ENCODE measurements at places on chromosomes 12 and 14.

GRCh38 chr14:103165323-103165722 is 42.1 kb downstream of the TNFAIP2 start:
- no peak for DNase-seq

DNA sequence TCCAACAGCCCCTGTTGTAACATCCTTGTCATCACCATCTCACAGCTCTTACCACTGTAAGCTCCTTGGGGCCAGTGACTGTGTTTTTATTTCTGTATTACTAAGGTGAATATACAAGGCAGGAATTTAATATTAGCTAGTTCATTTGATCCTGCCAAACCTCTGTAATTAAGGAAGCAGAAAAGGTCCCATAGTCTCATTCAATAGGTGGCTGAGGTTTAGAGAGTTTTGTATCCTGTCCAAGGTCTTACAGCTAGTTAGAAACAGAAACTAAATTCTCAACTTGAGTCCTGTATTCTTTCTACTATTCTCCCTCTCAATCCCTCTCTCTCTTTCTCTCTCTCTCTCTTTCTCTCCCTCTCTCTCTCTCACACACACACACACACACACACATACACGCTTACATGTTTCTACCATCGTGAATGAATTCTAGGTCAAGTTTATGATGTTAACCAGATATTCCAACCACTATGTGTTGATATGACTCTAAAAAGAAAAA is 543 bp upstream of the GLIPR1 start:
- peak; percentile 36 for DNase-seq

DNA sequence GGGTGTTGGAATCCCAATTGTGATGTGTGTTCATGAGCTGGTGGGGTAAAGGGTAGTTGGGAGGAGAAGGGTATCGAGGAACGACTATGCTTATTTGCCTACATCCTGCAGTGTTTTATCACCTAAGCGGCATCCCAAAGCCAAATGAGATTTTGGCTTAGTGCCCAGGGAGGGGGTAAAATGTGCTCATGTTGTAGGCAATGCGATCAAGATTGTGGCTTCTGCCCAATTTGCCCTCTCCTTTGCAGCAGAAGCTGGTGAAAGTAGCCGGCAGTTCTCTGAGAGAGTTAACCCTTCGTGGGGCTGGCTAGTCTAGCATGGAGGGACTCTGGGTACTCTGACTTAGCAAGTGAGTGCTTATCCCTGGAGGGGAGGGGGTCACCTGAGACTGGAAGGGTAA is 753 bp downstream of the RPH3A start:
- no peak for DNase-seq

GRCh38 chr14:74524812-74525135 is 31.2 kb downstream of the ISCA2 start:
- DNase-seq = no peak

- no peak for DNase-seq
Observed at GRCh38 chr12:109473006-109473405, 4.1 kb downstream of the KCTD10 start.

DNA sequence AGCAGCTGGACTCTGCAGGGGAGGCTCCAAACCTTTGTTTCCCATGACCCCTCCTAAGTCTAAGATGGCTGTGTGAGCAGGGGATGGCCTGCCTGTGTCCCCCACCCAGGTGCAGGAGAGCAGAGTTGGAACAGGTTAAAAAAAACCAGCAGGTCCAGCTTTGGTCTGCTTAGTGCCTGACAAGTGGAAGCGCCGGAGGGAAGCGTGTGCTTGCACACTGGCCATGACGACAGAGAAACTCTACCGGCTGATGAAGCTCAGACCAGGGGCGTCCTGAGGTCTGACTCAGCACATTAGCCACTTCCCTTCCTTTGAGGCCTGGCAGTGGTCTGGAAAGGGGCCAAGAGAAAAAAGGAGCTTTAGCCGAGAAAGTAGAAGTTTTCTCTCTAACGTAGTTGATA is 280.1 kb downstream of the VRK1 start:
- DNase-seq = peak; percentile 24

- no peak for DNase-seq
Observed at GRCh38 chr12:107513636-107514400, 171.8 kb upstream of the PWP1 start.

- no peak for DNase-seq
Observed at GRCh38 chr12:116263431-116263830, 14.1 kb downstream of the MED13L start.

- peak; percentile 65 for DNase-seq
Observed at GRCh38 chr12:57549909-57550640, at the start of gene KIF5A. TSS of gene KIF5A (plus strand) at chr12:57550044. CDS start at chr12:57550272, 228 bp downstream.

DNA sequence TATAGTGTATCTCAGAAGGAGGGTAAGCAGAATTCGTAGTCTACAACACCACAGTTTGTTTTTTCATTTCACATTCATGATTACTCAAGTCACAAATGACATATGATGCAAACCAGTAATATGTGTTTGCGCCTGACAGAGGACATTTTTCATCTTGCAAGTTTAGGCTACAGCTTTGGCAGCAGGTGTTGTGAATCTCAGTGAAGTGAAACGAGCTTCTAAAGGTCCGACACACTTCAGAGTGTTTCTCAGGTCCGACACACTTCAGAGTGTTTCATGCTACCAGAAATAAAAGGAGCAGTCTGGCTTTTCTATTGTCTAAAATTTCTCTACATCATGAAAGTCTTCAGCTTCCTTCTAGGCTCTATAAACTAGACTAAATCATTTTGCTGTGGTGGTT is 22.7 kb downstream of the CLEC14A start:
- DNase-seq = no peak

DNA sequence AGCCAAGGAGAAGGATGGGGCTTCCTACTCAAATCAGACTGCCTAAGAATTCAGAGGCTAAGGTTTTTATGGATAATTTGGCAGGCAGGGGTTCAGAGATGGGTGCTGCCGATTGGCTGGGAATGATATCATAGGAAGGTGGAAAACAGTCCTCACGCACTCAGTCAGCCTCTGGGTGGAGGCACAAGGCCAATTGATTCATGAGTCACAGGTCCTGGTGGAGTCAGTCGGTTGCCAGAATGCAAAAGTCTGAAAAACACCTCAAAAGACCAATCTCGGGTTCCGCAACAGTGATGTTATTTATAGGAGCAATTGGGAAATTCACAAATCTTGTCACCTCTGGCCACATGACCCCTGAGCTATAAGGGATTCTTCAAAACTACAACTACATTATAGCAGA is 105.5 kb downstream of the GXYLT1 start:
- no peak for DNase-seq

- peak; percentile 43 for DNase-seq
Observed at GRCh38 chr12:19186722-19187661, 57.5 kb downstream of the PLEKHA5 start.

- peak; percentile 93 for DNase-seq
Observed at GRCh38 chr12:120228291-120229070, 27.6 kb upstream of the RPLP0 start.

GRCh38 chr14:21039585-21040369 is 2.4 kb upstream of the RNASE7 start:
- peak; percentile 30 for DNase-seq

DNA sequence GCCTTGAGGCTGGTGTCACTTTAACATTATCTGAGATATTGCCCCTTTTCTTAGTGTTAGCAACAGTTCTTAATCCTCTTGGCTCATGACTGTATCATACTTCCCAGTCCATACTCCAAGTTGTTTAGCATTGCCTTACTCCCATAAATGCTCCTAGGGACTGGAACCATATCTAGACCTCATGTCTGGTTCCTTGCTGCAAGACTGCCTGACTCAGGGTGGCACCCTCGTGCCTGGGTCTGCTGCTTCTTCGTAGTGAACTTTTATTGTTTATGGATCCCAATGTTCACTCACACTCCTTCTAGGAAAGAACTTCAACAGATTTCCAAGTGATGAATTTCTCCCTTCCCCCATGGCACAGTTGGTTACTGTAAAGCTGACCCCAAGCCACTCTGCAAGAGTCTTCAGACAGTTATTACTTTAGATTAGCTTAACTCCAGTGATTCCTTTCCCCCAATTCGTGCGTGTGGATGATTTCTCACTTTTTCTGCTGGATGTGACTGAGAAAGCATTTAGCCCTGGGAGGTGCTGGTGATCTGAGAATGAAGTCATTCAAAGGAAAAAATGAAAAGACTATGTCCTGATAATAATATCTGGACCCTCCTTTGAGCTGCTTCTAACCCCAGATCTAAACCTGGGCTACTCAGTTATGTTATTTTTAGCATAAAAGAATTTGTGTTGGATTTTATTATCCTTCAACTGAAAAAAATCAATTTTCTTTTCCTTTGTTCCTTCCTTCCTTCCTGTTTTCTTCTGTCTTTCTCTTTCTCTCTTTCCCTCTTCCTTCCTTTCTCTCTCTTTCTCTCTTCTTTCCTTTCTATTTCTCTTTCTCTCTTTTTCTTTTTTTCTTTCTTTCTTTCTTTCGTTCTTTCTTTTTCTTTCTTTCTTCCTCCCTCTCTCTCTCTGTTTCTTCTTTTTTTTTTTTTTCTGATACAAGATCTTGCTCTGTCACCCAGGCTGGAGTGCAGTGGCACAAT is 47.5 kb upstream of the PPP1R12A start:
- no peak for DNase-seq

- no peak for DNase-seq
Observed at GRCh38 chr12:65972149-65972548, 147.9 kb downstream of the HMGA2 start.

DNA sequence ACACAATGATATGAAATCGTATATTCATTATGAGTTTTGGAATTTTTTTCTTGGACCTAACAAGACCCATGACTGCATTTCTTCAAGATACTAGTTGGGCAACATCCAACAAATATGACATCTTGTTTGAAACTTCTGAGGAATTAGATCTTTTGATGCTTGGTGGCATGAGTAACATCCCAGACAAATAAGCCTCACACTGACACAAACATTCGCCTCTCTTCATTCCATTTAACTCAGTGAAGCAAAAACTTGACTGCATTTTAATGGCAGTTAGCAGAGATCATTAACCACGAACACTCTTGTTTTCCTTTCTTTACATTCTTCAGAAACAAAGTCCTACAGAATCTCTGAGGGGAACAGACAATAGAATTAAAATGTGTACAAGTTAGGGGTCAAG is 758.3 kb downstream of the C12orf50 start:
- no peak for DNase-seq

GRCh38 chr14:48731260-48731659 is 854.9 kb downstream of the RPS29 start:
- DNase-seq = no peak

DNA sequence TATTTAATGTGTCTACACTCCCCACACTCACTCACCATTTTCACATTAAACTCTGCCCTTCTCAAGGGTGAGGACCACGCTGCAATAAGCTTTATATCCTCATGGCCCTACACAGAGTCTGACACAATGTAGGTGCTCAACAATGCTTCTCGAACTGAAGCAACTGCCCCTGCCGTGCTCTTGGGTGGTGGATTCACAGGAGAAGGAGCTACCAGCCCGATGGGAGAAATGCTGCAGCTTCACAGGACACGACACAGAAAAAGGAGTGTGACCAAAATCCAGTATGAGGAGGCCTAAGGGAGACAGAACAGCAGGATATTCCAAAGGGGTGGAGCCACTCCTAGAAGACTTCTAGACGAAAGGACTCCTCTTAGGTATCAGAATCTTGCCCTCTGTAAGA is 6.5 kb upstream of the KRT3 start:
- no peak for DNase-seq

GRCh38 chr14:104673481-104673880 is 15.9 kb upstream of the INF2 start:
- no peak for DNase-seq

DNA sequence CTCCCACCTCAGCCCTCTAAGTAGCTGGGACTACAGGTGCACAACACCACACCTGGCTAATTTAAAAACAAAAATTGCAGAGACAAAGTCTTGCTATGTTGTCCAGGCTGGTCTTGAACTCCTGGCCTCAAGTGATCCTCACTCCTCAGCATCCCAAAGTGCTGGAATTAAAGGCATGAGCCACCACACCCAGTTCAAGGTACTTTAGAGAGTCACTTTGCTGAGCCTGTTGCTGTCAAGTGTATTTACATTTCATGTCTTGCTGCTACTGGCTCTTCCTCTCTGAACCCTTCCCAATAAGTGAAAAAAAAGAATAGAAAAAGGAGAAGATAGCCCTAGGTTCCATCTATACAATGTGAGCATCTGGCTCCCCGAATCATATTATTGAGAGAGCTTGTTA is 38.4 kb downstream of the SLCO1A2 start:
- no peak for DNase-seq

GRCh38 chr12:107317751-107318555 is 224.6 kb upstream of the CRY1 start:
- DNase-seq = peak; percentile 80

- DNase-seq = no peak
Observed at GRCh38 chr12:52496590-52497071, 3.6 kb upstream of the KRT6A start.

- no peak for DNase-seq
Observed at GRCh38 chr12:84397263-84397662, 515.3 kb downstream of the SLC6A15 start.

- no peak for DNase-seq
Observed at GRCh38 chr12:64740646-64741045, 18.6 kb downstream of the GNS start.

DNA sequence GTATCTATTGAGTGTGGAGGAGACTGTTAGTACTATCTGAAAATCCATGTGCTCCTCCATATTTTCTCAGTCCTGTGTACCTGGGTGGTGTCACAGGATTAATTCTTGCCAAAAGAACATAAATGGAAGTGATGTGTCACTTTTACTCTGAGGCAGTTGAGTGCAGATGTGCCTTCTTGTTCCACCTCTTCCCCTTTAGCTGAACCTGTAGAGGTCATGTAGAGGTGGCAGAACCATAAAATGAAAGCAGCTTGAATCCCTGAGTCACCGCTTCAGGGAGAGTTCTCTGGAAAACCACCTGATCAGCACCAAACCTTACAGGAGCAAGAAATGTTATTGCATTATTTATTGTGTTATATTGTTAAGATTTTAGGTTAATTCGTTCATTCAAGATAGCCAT is 14.7 kb upstream of the SLC25A3 start:
- DNase-seq = no peak

- no peak for DNase-seq
Observed at GRCh38 chr14:89428546-89429198, 11.6 kb upstream of the FOXN3 start.

DNA sequence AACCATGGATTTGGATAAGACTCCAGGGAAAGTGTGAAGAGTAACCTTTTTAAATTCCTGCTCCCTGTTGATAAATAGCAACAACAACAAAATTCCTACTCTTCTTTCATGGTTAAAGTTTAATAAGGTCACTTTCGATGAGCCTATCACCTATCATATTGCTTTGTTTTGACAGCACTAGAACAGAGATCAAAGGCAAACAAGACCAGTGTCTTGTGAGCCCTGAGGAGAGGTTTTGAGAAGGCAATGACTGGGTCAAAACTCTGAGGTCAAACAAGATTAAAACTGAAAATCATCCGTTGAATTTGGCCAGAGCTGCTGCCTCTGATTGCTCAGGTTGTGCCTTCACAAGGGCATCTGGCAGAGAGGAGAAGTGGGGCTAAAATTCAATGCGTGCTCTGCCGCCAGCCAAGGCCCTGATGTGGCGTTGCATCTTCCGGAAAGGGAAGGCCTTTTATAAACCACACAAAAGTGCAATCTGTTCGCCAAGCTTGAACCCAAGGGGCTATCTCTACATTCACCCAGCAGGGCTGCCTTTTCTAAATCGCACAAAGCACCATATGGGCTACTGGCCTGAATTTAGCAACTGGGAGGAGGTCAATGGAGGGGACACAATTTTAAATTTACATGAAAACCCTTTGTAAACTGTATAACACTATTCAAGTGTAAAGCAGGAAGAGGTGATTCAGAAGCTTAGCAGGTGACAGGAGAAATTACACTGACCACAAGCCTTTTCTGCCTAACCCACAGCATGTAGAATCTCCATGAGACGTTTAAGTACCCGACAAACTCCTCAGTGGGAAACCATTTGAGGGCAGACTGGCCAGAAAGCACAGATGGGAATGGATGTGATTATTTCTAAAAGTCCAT is 140.8 kb downstream of the DAD1 start:
- DNase-seq = no peak

All from activated CD4-positive, alpha-beta T cell treated with anti-CD3 and anti-CD28 coated beads, Interleukin-2, Interleukin-6, amounts not matched to agents 100 ng/mL and 50 ng/mL, durations not matched to agents 16 hours and 8 hours (primary cell).